Fibroblast of the conjunctiva (primary cell): ENCODE measurements at places on chromosomes 3 and 15.

DNA sequence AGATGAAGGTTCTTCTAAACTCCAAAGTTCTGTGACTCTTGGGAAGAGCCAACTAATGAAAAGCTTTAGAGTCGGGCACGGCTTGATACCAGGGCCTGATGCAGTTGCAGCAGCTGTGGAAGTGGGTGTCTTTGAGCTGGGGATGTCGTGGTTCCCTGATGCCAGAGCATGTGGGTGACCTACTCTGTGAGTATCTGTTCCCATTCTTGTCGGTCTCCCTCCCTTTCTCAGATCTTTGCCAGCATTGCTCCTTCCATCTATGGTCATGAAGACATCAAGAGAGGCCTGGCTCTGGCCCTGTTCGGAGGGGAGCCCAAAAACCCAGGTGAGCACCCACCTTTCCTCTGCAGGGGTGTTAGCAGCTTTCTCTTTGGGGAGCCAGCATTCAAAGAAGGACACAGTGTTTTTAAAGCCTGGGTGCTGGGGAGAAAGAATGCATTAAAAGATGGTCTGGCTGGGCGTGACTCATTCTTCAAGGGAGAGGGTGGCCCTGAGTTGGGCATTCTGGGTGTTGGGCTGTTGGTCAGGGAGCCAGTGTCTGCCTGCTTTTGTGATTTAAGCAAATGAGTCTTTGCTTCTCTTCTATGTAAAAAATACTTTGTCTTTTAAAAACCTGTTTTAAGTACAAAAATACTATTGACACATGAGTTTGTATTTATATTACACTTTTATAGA lies 13.2 kb upstream of the PODXL2 start:
- DNase-seq, result no peak

DNA sequence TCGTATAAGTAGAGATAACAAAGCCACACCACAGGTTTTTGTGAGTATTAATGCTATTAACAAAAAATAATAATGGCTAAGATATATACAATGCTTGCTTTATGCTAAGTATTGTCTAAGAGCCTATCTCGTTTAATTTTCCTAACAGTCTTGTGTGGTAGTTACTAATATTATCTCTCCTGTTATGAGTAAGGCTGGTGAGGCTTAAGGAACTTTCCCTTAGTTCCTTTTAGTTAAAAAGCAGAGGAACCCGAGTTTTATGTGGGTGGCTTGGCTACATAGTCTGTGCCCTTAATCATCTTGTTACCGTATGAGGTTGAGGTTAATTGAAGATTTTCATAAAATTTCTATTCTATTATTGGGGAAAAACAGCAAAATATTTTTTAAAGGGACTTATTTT lies 218.4 kb downstream of the SOX2 start:
- no peak for DNase-seq

DNA sequence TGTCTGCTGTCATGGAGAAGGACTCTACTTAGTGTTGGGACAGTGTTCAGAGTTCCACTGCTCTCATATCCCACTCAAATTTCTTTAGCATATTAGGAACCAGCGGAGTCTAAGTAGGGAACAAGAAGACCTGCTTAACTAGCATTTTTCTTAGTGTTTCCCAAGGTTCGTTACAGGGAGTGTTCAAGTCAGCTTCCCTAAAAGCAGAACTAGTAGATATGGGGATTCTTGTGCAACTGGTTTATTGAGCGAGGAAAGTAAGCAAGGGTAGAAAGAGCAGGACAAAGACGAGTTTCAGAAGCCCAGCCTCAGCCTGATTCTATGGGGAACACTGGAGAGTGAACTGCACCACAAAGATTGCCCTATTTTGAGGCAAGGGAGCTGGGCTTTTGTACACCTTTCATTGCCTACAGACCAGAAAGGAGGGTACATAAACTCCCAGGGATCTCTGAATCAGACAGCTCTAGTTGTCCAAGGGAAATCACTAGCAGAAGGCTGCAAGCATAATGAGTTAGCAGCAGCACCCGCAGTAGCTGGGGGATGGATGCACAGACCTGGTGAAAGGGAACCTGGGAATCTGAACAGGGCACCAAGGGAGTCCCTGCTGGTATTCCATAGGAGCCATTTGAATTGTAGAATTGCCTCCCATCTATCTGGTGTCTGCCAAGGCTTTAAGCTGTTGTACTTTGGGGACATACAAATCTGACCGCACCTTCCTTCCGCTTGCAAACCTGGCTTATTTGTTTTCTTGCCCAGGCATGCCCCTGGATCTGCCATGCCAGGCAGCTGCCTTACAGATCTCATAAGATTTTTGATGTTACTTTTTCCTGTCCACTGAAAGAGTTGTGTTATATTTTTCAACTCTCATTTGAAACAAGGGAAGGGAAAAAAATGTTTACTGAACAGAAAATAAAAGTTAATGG lies 15.1 kb downstream of the CMTM7 start:
- no peak for DNase-seq

- DNase-seq, result no peak
Observed at GRCh38 chr3:44289882-44290462, 48.3 kb downstream of the TOPAZ1 start.

DNA sequence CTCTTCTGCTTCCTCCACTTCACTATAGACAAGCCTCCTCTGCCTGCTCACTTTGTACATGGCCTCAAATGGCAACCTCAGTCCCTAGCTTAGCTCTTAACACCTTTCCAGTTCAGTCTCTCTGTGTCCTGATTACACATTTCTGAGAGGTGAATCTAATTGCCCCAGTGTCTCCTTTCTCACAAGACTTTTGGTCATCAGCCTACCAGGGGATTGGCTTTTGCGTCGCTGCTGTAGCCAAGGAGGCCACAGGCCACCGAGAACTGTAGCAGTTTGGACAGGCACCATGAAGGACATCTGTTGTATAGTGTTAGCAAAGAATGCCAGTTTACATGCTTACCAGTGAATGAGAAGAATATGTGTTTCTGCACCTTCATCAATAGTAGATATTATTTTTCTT lies 8.5 kb downstream of the IREB2 start:
- no peak for DNase-seq

- peak; percentile 9 for DNase-seq
Observed at GRCh38 chr3:8317661-8318649, 183.7 kb upstream of the LMCD1 start.

GRCh38 chr3:69290430-69290829 lies 95.5 kb downstream of the FRMD4B start:
- DNase-seq, result no peak

GRCh38 chr3:193053046-193053435 lies 135.4 kb upstream of the MB21D2 start:
- DNase-seq, result no peak

GRCh38 chr3:162170581-162170980 lies 674.0 kb downstream of the OTOL1 start:
- no peak for DNase-seq

DNA sequence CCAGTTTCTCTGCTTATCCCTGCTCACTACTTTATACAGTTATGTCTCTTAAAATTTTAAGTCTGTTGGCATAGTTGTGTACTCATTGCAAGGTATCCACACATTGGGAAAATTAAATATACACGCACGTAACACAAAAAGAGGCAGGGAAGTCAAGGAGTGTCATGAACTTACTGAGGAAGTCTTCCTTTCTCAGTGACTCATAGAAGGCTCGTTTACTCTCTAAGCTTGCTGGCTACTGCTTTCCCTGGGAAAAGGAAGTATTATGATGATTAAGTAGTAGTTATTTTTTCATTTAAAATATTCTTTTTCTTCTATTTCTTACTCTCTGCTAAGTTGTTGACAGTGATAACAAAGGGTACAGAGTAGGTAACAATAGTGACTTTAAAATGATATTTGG lies 287.3 kb downstream of the UBE2E2 start:
- DNase-seq, result peak; percentile 12

GRCh38 chr15:101498076-101498716 lies 8.7 kb upstream of the PCSK6 start:
- no peak for DNase-seq

DNA sequence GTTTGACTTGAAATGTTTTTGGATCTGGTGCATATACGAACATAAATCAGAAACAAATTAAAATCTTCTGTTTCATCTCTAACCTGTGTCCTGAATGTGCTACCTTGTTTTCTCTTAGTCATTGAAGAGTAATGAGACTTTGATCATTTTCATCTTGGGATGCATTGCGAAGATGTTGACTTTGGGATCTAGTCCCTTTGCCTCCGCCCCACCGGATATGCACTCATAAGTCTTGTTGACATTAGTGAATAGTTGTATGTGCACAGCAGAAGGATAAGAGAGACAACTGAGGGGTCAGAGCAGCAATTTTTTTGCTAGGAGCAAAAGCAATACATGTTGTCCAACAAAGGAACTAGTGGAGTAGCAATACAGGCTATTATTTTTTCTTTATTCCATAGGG lies 35.9 kb upstream of the SPRED1 start:
- DNase-seq, result no peak

DNA sequence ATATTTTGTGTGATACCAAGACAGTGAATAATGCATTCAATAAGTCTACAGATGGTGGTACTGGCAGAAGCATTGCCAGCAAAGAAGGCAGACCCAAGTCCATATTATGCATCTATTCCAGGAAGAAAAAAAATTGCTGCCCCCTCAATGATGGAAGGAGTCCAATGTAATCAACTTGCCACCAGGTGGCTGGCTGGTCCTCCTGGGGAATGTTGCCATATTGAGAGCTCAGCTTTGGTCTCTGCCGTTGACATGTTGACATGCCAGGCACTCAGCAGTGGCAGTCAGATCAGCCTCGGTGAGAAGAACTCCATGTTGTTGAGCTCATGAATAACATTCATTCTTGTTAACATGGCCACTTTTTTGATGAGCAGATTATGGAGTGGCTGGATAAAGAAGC lies 298.5 kb downstream of the IGSF11 start:
- no peak for DNase-seq

GRCh38 chr3:177351757-177352158 lies 154.5 kb upstream of the TBL1XR1 start:
- no peak for DNase-seq
